ENCODE measurements at places on chromosomes 13 and 19. TPM values are rescaled to one million over a fixed set of nuclear protein-coding genes. Genes with fewer than 3 reads are reported as not detected.

GPR32 gene
- not detected for total RNA-seq

TEX26 gene
- total RNA-seq: 1.2 TPM

TUBB4A gene
- 106 TPM for total RNA-seq

IRGC gene
- not detected for total RNA-seq

SPART gene
- 16.7 TPM for total RNA-seq

IGSF23 gene
- total RNA-seq: not detected

C19orf73 gene
- total RNA-seq: 1.2 TPM

HS6ST3 gene
- total RNA-seq: 25.3 TPM

UBE2L5 gene
- not detected for total RNA-seq

GPALPP1 gene
- total RNA-seq: 46.9 TPM

COPE gene
- total RNA-seq: 92.5 TPM

SMIM44 gene
- not detected for total RNA-seq

SIGLEC10 gene
- 1.2 TPM for total RNA-seq

SLAIN1 gene
- total RNA-seq: 506 TPM

DMKN gene
- under 0.01 TPM for total RNA-seq

NCAN gene
- 162 TPM for total RNA-seq

DCLK1 gene
- 263 TPM for total RNA-seq

SELENOV gene
- 0.41 TPM for total RNA-seq

CYP2A6 gene
- total RNA-seq: not detected

PCSK4 gene
- 3.7 TPM for total RNA-seq

NOSIP gene
- total RNA-seq: 33.4 TPM

ZGLP1 gene
- total RNA-seq: 1.6 TPM

ZNF91 gene
- total RNA-seq: 624 TPM

TEX29 gene
- not detected for total RNA-seq

USPL1 gene
- 39.5 TPM for total RNA-seq

IGLON5 gene
- total RNA-seq: 4.1 TPM

RNF113B gene
- total RNA-seq: not detected

ERICH6B gene
- not detected for total RNA-seq

CLEC17A gene
- not detected for total RNA-seq

IZUMO4 gene
- total RNA-seq: 2.9 TPM

IZUMO2 gene
- not detected for total RNA-seq

DPF1 gene
- total RNA-seq: 39.9 TPM

SLC25A41 gene
- total RNA-seq: 0.41 TPM

ZNF816 gene
- 2.4 TPM for total RNA-seq

CEACAM7 gene
- total RNA-seq: not detected

ITM2B gene
- total RNA-seq: 99.5 TPM

TIMM50 gene
- total RNA-seq: 43.2 TPM

TMEM255B gene
- total RNA-seq: not detected

MAST1 gene
- total RNA-seq: 47.3 TPM

FLT1 gene
- total RNA-seq: 9.8 TPM

ONECUT3 gene
- total RNA-seq: not detected

GTPBP3 gene
- total RNA-seq: 11.8 TPM

CADM4 gene
- total RNA-seq: 93.3 TPM

HIF3A gene
- total RNA-seq: 3.3 TPM

BICRA gene
- total RNA-seq: 4.1 TPM

OR4F17 gene
- not detected for total RNA-seq

SMG9 gene
- 6.9 TPM for total RNA-seq
